Ammon's horn (tissue), 1 donor: ENCODE measurements at places on chromosomes 5 and 9.

GRCh38 chr5:76153271-76153670, 70.1 kb downstream of the SV2C start:
- no peak for DNase-seq

DNA sequence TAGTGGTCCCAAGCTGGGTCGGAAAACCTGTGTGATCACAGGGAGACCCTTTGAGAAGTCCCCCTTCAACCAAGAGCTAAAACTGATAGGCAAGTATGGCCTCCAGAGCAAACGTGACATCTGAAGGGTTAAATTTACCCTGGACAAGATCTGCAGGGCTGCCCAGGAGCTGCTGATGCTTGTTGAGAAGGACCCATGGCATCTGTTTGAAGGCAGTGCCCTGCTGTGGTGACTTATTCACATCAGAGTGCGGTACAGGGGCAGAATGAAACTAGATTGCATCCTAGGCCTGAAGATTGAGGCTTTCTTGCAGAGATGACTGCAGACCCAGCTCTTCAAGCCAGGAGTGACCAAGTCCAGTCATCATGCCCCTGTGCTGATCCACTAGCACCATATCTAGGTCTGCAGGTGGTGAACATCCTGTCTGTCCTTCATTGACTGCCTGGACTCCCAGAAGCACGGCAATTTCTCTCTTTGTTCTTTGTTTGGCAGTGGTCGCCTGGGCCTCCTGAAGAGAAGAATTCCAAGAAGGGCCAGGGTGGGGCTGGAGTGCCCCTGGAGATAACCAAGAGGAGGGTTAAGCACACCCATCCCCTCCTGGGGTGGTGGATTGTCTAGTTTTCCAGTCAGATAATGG, 25.7 kb upstream of the CHD1 start:
- DNase-seq: no peak

GRCh38 chr5:31427013-31427723, 104.7 kb downstream of the DROSHA start:
- no peak for DNase-seq

DNA sequence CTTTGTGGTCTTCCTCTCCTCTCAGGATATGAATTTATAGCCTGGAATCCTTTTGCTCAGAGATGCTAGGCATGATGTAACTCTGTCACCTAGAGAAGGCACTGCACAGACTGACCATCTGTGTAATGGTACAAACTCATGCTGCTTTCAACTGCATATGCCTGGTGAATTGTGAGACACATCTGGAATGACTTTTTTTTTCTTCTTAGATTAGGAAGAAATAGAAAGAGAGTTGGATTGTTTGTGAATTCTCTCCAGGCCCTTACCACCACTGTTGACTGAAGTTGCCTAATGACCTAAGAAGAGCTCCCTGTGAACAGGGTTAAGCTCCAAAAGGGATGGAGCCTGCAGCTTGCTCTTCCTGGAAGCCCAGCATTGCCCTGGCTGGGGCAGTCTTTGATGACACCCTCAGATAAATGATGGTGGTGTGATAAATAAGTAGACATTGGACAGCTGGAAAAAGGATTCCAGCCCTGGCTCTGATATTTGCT, 47.8 kb upstream of the TRIM32 start:
- DNase-seq: no peak

DNA sequence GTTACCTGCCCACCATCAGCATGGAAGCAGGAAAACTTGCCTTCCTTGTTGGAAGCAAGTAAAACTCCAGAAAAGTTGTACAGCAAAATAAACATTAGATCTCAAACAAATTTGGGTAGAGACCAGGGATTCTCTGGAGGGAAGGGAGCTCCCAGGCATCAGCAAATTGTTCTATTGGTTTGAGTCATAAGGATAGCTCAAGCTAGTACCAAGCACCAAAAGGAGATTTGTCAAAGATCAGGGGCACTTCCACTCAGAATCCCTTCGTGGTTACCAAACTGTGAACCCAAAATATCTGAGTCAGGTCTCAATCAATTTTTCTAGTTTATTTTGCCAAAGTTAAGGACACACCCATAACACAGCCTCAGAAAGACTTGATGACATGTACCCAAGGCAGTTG, 37.8 kb downstream of the DNAJB5 start:
- DNase-seq: no peak
